ENCODE measurements at places on chromosomes 11 and 22. TPM values are rescaled to one million over a fixed set of nuclear protein-coding genes. Genes with fewer than 3 reads are reported as not detected.

Gene RHOG
- 108 TPM for total RNA-seq

Gene IFITM2
- total RNA-seq = 628 TPM

Gene SLC36A4
- 14.6 TPM for total RNA-seq

Gene POLR3H
- 47.1 TPM for total RNA-seq

Gene GNAZ
- total RNA-seq = 1.3 TPM

Gene PGR
- total RNA-seq = not detected

Gene OTOG
- not detected for total RNA-seq

Gene SCN2B
- total RNA-seq = not detected

Gene MN1
- total RNA-seq = 0.30 TPM

Gene PAX6
- total RNA-seq = not detected

Gene CARNS1
- total RNA-seq = 9.0 TPM

DNA sequence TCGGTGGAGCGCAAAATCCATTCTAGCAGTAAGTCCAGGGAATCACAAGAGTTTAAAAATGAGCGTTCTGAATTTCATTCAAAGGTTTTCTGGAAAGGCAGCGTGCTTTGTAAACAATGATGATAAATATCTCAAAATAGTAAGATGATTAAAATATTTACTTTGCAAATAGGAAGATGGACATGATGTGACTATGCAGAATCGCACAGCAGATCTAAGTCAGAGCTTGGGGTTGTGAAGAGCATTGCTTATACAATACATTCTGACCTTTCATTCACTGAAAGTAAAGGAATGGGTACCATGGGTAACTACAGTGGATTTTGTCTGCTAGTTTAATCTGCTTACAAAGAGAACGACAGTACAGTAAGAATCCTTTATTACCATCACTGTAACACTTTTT lies 77.5 kb downstream of the PPP6R3 start:
- DNase-seq = no peak

- DNase-seq = no peak
Observed at GRCh38 chr11:113247221-113247620, 67.2 kb upstream of the TTC12 start.

DNA sequence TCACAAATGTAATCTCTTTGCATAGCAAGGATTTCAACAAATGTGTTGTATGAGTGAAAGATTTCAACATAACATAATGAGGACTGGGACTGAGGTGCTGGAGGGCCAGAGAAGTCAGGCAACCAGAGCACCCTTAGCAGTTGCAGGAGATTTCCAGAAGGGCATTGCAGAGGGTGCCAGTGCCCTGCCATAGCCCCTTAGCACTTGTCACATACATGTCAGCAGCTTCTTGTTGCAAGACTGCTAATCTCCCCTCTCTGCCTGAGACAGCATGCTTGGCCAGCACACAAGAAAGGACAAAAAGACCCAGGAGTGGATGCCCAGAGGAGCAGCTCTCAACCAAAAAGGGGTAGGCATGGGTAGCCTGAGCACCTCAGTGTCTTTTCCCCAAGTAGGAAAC lies 43.2 kb downstream of the BBOX1 start:
- no peak for DNase-seq

DNA sequence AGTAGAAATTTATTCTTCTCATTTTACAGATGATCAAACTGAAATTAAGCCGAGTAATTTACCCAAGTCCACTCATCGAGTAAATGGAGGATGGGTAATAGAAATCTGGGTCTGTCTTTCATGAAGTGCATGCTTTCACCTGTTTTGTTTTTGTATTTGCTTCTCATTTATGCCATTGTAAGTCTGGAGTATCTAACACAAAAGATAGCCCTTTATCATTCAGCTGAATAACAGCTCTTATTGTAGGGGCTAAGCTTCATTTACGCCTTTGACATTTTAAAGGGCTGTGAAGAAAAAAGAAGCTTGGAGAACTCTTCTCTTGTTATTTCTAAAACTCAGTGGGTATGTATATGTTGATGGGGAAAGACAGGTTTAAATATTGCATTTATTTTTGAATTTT lies 1196.2 kb upstream of the TENM4 start:
- DNase-seq = no peak

- DNase-seq = no peak
Observed at GRCh38 chr11:114346709-114347141, 50.5 kb downstream of the NNMT start.

DNA sequence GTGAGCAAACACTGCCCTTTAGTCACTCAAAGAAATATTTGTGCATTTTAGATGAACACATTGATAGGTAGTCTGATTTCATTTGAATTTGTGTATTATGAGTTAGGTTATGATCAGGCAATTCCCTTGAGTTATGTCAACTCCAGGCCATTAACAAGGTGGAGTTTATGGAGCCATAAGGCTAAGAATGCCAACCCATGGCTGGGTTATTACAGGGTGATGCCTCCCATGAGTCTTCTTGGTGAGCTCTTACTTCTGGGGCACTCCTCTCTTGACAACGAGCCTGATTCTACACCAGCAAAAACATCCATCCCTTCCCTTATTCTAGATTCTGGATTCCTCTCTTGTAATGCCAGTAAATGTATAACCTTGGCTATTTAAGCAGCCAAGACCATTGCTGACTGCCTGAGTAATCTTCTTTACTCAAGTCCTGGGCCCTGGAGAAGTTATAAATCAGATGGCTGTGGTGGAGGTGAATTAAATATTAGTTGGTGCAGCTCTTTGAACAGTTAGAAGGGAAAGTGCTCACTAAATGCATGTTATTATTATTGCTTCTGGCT lies 645.7 kb upstream of the TENM4 start:
- no peak for DNase-seq

DNA sequence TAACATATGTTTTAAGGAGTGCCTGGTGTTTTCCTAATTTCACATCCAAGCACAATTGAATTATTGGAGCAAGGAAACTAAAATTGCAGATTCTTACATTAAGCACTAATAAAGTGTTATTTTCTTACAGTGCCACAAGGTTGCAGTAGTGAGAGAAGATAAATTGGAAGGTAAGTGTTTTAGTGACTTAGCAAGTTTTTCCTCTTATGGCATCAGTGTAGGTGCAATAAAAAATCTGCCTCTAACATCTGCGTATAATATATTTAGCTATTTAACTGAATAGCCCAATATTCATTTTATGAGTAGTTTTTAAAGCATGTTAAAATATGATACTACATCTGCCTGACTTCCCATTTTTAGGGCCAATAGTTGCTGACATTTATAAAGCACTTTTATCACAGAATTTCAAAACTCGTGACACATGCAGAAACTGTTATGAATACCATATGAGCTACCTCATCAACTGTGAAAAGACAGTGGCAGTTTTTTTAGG lies 19.0 kb downstream of the POLD3 start:
- no peak for DNase-seq

DNA sequence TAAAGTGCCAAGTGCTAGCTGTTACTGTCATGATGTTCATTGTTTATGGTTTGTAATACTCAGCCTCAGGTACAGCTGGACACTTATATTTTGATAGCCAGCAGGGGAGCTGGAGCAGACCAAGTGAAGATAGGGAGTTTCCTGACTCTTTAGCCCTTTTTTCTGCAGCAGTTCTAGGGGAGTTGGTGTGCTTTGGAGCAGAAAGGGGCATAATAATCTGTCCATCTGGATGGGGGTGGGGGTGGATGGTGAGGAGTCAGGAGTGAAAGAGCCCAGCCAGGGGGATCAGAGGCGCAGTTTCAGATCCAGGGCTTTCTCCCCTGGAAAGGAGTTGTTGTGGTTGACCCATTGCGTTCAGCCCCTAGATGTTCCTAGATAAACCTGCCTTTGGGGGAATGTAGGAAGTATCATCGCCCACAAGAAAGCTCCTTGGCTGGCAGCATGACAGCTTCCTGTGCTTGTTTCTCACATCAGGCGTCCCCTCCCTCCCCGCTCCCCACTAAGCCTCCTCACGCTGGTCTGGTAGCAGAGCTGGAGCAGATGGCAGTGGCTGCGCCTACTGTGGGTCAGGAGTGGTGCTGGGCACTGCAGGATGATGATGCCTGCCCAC lies 41.9 kb downstream of the MED15 start:
- DNase-seq = peak; percentile 73

Measured in T-cell (primary cell).